ENCODE measurements at places on chromosomes 3 and 15. TPM values are rescaled to one million over a fixed set of nuclear protein-coding genes. Genes with fewer than 3 reads are reported as not detected.
A peak's percentile ranks its signal among the peaks of the same experiment; 100 is the strongest.

ZIC4 gene
- total RNA-seq = not detected

DNA sequence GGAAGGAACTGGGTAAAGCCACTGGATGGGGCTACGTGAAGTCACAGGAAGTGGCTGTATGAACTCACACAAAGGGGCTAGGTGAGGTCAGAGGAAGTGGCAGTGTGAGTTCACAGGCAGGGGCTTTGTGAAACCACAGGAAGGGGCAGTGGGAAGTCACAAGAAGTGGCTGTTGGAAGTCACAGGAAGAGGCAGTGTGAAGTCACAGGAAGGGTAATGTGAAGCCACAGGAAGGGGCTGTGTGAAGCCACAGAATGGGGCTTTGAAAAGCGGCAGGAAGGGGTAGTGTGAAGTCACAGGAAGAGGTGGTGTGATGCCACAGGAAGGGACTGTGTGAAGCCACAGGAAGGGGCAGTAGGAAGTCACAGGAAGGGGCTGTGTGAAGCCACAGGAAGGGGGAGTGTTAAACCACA is 34.6 kb downstream of the GASK1A start:
- H3K4me1 ChIP-seq = no peaks in the 10 kb centered on the region
- DNase-seq = no peak
- H3K4me3 ChIP-seq = no peak overlapping the region
- H3K27me3 ChIP-seq = peaks cover under 1% of the 10 kb centered on the region
- H3K27ac ChIP-seq = no peak overlapping the region
- H3K36me3 ChIP-seq = no peaks in the 10 kb centered on the region

GRCh38 chr3:43231276-43232000 is 54.9 kb upstream of the SNRK start:
- no peaks in the 10 kb centered on the region for H3K36me3 ChIP-seq
- H3K4me3 ChIP-seq = no peak overlapping the region
- no peak overlapping the region for H3K27ac ChIP-seq
- H3K27me3 ChIP-seq = no peaks in the 10 kb centered on the region
- DNase-seq = peak; percentile 46

DNA sequence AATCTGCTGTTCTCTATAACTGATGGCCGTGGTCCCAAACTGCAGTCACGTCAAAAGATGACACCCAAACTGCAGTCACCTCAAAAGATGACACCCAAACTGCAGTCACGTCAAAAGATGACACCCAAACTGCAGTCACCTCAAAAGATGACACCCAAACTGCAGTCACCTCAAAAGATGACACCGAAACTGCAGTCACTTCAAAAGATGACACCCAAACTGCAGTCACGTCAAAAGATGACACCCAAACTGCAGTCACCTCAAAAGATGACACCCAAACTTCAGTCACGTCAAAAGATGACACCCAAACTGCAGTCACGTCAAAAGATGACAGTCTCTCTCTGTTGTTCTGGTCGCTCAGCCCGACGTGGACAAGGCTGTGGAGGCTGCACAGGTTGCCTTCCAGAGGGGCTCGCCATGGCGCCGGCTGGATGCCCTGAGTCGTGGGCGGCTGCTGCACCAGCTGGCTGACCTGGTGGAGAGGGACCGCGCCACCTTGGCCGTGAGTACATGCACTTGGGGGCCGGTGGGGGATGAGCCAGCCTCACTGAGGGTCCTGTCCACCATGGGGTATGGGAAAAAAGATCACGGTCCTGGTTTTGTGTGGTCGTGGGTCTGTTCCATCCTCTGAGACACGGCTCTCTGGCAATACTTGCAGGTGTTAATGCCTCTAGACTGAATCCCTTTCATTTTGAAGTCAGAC is 7.7 kb downstream of the ALDH1A3 start:
- peaks cover 9% of the 10 kb centered on the region for H3K4me1 ChIP-seq
- no peak for DNase-seq
- H3K4me3 ChIP-seq = no peak overlapping the region
- peaks cover 13% of the 10 kb centered on the region for H3K27me3 ChIP-seq
- H3K36me3 ChIP-seq = no peaks in the 10 kb centered on the region

DNA sequence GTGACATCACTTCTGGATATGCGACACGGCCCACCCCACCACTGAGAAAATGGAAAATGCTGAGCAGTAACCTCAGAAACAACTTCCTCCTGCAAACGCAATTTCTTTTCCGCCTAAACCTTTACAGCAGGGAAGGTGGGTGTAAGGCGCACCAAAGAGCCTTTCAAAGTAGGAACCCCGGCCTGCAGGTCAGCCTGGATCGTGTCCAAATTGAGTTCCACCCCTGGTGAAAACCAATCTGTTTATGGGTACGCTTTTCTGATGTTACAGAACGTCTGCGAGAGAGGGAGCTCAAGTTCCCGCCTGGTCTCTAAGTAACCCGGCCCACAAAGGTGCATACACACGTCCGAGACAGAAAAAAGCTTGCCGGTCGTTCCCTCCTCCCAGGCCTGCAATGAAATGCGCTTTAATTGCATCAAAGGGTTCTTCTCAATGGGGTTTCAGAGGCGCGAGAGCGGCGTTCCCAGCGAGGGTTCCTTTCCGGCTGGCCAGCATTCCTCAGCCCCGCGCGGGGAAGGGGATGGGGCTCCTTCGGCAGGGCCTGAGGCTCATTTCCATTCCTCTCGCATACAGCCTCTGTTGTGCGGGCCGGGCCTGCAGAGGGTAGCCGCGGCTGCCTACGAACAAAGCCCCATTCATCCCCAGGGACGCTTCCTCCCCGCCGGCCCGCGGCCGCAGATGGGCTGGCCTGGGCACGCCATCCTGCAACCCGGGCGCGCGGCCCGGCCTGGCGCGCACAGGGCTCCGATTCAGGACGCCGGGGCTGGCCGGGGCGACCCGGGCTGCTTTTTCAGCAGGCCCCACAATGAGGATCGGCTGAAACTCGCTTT is 138.1 kb downstream of the TMCO5A start:
- no peaks in the 10 kb centered on the region for H3K27me3 ChIP-seq
- peak overlapping the region; percentile 28 for H3K4me3 ChIP-seq
- no peaks in the 10 kb centered on the region for H3K36me3 ChIP-seq
- H3K4me1 ChIP-seq = peaks cover 9% of the 10 kb centered on the region
- DNase-seq = peak; percentile 71
- peak overlapping the region; percentile 85 for H3K27ac ChIP-seq

Measured in IMR-90 (cell line).